Activated CD4-positive, alpha-beta memory T cell treated with anti-CD3 and anti-CD28 coated beads, Interleukin-2, amount 10 ng/mL, durations not matched to agents 7 days and 5 days (primary cell): ENCODE measurements at places on chromosomes 16 and 17.

DNA sequence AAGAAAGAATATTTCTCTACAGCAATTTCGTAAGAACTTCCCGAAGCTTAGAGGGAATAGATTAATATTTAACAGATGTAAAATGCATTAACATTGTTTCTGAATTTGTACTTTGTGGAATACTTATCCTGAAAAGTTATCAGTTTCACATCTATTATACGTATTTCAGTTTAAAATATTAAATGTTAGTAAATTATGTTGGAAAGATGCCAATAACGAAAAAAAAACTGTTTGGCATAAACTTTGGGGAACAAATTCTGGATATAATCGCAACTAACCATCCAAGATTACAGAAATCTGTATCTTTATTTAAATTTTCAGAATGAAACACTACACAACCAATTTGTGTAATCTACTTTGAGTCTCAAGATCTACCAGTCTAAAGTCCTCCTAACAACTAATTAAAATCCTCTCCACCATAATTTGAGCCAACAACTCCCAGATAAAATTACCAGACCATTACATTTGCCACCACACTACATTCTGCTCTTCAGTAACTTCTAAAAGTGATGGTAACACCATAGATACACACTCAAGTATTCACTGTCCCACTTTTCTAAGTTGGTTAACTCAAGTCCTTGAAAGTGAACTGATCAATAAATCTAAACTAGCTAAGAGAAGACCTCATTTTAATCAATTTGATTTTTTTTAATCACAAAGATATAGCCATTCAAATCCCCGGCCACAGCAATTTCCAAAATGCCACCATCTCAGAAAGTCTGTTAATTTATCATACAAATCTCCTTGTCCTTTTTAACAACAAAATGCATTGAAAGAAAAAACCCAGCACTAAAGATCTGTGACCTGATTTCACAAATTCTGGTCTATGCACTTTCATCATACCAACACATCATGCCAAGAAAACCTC, 2.0 kb downstream of the SIAH1 start:
- DNase-seq, result no peak
- H3K27me3 ChIP-seq, result no peaks in the 10 kb centered on the region
- H3K36me3 ChIP-seq, result peaks cover 7% of the 10 kb centered on the region
- H3K4me3 ChIP-seq, result peak overlapping the region; percentile 88

- H3K4me3 ChIP-seq, result no peak overlapping the region
- no peaks in the 10 kb centered on the region for H3K36me3 ChIP-seq
- no peak overlapping the region for H3K27ac ChIP-seq
These were observed 21.1 kb downstream of the C17orf75 start for GRCh38 chr17:32320847-32321246.

GRCh38 chr16:14472357-14472756, 157.7 kb downstream of the PARN start:
- H3K4me3 ChIP-seq, result no peak overlapping the region
- peaks cover 8% of the 10 kb centered on the region for H3K36me3 ChIP-seq
- no peaks in the 10 kb centered on the region for H3K27me3 ChIP-seq
- no peak for DNase-seq
- H3K27ac ChIP-seq, result no peak overlapping the region
- no peaks in the 10 kb centered on the region for H3K4me1 ChIP-seq

DNA sequence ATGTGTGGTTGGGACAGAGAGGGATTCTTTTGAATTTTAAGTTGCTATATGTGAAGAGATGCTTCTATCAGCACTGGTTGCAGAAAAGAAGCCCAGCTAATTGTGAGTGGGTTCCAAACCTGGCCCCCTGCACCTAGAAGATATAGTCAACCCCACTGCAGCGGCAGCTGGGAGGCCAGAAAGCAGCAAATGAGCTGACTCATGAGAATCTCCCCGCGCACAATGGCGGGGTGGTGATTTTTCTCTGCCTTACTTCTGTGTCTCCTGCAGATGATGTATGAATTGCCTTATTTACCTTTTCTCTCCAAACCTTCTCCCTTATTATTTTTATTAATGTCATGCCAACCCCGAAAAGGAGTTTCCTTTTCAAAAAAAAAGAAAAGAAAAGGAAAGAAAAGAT, 89.7 kb downstream of the MAF start:
- no peak overlapping the region for H3K27ac ChIP-seq
- no peak overlapping the region for H3K4me3 ChIP-seq
- H3K27me3 ChIP-seq, result peaks cover 3% of the 10 kb centered on the region
- no peak for DNase-seq
